ENCODE measurements at places on chromosomes 2 and 18. TPM values are rescaled to one million over a fixed set of nuclear protein-coding genes. Genes with fewer than 3 reads are reported as not detected.

The TMEM17 gene
- total RNA-seq, result 0.12 TPM

The DCDC2C gene
- total RNA-seq, result not detected

The ARHGAP28 gene
- total RNA-seq, result not detected

The LRPPRC gene
- total RNA-seq, result 70.0 TPM

DNA sequence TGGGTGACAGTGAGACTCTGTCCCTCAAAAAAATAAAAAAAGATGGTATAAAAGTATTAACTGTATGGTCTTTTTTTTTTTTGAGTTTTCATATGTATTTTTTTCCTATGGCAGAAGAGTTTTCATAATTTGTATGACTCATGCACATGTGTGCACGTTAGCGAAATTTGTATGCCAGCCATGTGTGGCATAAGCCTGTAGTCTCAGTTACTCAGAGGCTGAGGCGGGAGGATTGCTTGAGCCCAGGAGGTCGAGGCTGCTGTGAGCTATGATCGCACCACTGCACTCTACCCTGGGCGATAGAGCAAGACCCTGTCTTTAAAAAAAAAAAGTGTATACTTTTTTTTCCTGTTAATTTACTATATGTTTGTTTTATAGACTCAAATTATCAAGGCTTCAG, 160.8 kb downstream of the TGIF1 start:
- H3K4me3 ChIP-seq, result no peak overlapping the region
- H3K27ac ChIP-seq, result no peak overlapping the region
- H3K36me3 ChIP-seq, result peaks cover 12% of the 10 kb centered on the region
- H3K27me3 ChIP-seq, result no peaks in the 10 kb centered on the region
- peaks cover 9% of the 10 kb centered on the region for H3K4me1 ChIP-seq

DNA sequence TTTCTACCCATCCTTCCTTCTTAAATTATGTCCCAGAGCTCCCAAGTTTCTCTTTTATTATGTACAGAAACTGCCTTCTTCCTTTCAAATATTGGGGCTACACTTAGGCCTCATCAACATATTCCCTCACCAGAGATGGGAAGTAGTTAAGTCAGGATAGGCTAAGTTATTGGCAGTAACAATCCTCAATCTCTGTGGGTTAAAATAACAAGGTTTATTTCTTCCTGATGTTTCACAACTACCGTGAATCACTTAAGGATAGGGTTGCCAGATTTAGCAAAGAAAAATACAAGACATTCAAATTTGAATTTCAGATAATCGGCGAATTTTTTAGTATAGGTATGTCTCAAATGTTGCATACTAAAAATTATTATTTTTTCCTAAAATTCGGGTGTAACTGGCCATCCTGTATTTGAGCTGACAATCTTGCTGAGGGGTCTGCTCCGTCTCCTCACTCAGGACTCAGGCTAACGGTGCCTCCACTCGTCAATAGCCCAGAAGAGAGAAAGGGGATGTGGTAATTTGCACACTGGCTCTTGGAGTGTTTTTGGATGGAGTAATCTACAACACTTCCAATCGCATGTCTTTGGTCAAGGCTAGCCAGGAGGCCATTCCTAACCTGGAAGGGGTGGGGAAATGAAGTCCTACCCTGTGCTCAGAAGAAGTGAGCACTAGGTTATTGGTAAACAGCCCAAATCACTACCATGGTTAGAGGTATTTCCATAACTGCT, 91.7 kb downstream of the ACTR3 start:
- H3K4me1 ChIP-seq, result peaks cover 5% of the 10 kb centered on the region
- H3K27me3 ChIP-seq, result no peaks in the 10 kb centered on the region
- H3K4me3 ChIP-seq, result no peak overlapping the region
- peaks cover 12% of the 10 kb centered on the region for H3K36me3 ChIP-seq

GRCh38 chr2:21382701-21383520, 259.1 kb downstream of the TDRD15 start:
- no peaks in the 10 kb centered on the region for H3K27me3 ChIP-seq
- H3K36me3 ChIP-seq, result no peaks in the 10 kb centered on the region
- H3K4me3 ChIP-seq, result no peak overlapping the region
- no peak for DNase-seq
- H3K4me1 ChIP-seq, result no peaks in the 10 kb centered on the region

- H3K4me3 ChIP-seq, result no peak overlapping the region
- no peak overlapping the region for H3K27ac ChIP-seq
Measured at GRCh38 chr2:173431191-173431590, 76.5 kb downstream of the CDCA7 start.

DNA sequence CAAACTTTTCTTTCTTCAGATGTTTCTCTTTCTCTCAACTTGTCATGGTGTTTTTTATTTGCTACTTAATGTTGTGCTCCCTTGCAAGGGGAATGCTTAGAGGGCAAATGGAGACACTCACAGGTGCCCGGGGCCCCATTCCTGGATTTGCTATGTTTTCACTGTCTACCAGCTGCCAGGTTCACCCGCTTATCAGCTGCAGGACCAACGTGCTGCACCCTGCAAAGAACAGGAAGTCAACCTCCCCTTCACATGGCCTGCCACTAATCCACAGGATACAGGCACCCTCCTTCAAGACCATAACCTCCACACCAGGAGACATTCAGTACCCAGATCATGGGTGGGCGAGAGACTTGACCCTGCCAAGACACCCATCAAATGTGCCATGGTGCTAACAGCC, 237.6 kb upstream of the STON1 start:
- DNase-seq, result no peak
- H3K4me3 ChIP-seq, result no peak overlapping the region
- H3K4me1 ChIP-seq, result peaks cover 14% of the 10 kb centered on the region

- no peaks in the 10 kb centered on the region for H3K36me3 ChIP-seq
- H3K4me1 ChIP-seq, result peaks cover 29% of the 10 kb centered on the region
- H3K27ac ChIP-seq, result no peak overlapping the region
- H3K27me3 ChIP-seq, result no peaks in the 10 kb centered on the region
- peak; percentile 49 for DNase-seq
Measured at GRCh38 chr2:113133704-113134598, 6.6 kb downstream of the IL1RN start.

- H3K36me3 ChIP-seq, result no peaks in the 10 kb centered on the region
- no peak for DNase-seq
- no peak overlapping the region for H3K27ac ChIP-seq
- no peaks in the 10 kb centered on the region for H3K27me3 ChIP-seq
Measured at GRCh38 chr18:72013427-72013850, 530.7 kb downstream of the CBLN2 start.

DNA sequence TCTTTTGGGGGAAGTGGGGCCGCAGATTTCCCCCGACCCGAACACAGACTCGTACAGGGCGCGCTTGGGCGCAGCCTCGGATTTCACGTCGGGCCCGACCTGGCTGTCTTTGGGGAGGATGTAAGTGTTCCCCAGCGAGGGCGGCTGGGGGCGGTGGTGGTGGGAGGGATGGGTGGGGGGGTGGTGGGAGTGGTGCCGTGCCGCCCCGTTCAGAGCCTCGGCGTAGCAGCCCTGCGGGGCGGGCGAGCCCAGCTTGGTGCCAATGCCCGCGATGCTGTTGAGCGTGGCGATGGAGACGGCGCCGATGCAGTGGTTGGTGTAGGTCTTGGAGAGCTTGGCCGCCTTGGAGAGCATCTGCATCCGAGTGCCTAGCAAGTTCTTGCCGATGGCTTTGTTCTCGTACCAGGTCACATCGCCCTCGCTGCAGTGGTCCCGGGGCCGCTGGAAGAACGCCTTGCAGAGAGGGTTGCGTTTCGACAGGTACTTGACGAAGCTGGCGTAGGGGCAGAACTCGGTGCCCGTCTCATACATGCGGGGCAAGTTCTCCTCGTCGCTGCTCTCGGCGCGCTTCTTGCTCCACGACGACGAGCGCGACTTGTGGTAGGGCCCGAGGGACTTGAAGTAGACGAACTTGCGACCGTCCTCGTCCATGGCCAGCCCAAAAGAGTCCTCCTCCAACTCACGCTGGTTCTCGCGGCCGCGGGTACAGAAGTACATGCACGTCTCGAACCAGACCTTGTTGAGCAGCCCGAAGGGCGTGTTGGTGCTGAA, 1.3 kb downstream of the KCTD1 start:
- H3K4me1 ChIP-seq, result peaks cover 18% of the 10 kb centered on the region
- peak overlapping the region; percentile 68 for H3K4me3 ChIP-seq
- DNase-seq, result no peak
- peaks cover 31% of the 10 kb centered on the region for H3K27me3 ChIP-seq
- no peak overlapping the region for H3K27ac ChIP-seq
- H3K36me3 ChIP-seq, result peaks cover 3% of the 10 kb centered on the region

DNA sequence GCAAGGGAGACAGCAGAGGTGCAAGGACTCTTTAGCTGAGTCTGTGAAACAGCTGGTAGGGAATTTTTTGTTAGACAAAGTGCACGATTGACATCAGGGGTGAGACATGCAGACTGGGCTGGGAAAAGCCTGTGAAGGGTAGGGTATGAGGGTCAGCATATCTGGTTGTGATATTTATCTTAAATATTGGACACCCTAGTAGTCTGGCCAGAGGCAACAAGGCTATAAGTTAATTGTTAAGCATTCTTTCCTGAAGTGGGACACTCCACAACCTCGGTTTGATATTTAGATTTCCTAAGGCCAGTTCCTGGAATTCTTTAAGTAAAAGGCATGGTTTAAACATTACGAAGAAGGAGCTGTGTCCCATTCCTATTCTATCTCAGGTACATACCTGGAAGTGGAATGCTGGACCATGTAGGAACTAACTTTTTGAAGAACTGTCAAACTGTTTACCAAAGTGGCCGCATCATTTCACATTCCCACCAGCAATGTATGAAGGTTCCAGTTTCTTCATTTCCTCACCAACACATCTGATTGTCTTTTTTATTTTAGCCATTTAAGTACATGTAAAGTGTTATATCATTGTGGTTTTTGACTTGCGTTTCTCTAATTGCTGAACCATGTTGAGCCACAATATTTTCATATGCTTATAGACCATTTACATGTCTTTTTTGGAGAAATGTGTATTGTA, 22.5 kb downstream of the EHBP1 start:
- H3K36me3 ChIP-seq, result peaks cover 23% of the 10 kb centered on the region
- H3K27me3 ChIP-seq, result no peaks in the 10 kb centered on the region
- DNase-seq, result no peak
- no peak overlapping the region for H3K27ac ChIP-seq
